Testis (tissue), 5 donors: ENCODE measurements at places on chromosomes 7 and 10.
A peak's percentile ranks its signal among the peaks of the same experiment; 100 is the strongest.

- no peaks in the 10 kb centered on the region for H3K36me3 ChIP-seq
- no peak for DNase-seq
- no peaks in the 10 kb centered on the region for H3K27me3 ChIP-seq
- H3K4me1 ChIP-seq, result no peaks in the 10 kb centered on the region
Measured at GRCh38 chr7:80432166-80432565, 79.7 kb downstream of the GNAT3 start.

DNA sequence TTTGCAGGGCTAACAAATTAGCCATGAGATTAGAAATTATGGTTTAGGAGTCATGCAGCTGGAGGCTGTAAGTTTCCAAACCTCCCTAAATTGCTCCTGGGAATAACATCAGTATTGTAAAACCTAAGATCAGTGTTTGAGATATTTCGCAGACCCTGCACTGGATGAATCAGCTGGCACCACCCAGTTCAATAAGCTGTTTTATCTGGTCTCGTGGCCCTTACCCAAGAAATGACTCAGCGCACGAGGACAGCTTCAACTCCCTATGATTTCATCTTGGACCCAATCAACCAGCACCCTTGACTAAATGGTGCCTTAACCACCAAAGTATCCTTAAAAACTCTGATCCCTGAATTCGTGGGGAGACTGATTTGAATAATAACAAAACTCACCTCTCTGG, 482.0 kb upstream of the PCDH15 start:
- H3K4me1 ChIP-seq, result no peaks in the 10 kb centered on the region

DNA sequence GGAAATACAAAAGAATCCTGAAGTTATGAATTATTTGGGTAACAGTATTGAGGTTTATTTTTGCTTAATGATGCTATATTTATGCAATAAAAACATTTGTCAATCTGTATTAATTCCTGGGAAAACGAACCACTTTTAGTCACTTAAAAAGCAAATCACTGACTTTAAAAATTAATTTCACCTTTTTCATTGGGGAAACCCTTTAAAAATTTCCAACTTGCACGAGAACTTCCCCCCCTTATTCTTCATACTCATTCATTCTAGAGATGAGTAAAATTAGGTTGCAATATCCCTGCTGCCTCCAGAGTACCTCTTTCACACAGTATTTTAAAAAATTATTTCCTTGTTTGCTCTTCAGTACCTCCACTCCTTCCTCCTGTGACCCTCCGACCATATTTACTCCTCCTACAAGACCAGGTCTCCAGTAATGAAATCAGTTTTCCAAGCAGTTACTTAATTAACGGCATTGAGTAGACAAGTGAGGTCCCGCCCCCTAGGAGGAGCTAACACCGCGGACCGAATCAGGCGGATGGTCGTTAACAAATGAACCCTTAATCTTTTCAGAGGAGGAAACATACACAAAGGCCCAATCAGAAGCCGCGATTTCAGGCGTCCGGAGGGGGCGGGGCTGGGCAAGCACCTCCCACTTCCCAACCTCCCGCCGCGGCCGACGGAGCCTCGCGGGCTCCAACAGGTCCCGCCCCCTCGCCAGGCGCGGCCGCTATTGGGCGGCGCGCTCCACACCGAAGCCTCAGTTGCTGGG, 465 bp upstream of the TRIM24 start:
- DNase-seq, result peak; percentile 99
- H3K27me3 ChIP-seq, result no peaks in the 10 kb centered on the region
- peaks cover 3% of the 10 kb centered on the region for H3K4me1 ChIP-seq
- H3K27ac ChIP-seq, result no peak overlapping the region
- H3K36me3 ChIP-seq, result no peaks in the 10 kb centered on the region
- H3K4me3 ChIP-seq, result peak overlapping the region; percentile 16

- no peak for DNase-seq
- no peaks in the 10 kb centered on the region for H3K27me3 ChIP-seq
- H3K27ac ChIP-seq, result no peak overlapping the region
- no peak overlapping the region for H3K4me3 ChIP-seq
- no peaks in the 10 kb centered on the region for H3K4me1 ChIP-seq
- H3K36me3 ChIP-seq, result no peaks in the 10 kb centered on the region
Measured at GRCh38 chr7:78055599-78055998, 257.0 kb downstream of the PHTF2 start.

DNA sequence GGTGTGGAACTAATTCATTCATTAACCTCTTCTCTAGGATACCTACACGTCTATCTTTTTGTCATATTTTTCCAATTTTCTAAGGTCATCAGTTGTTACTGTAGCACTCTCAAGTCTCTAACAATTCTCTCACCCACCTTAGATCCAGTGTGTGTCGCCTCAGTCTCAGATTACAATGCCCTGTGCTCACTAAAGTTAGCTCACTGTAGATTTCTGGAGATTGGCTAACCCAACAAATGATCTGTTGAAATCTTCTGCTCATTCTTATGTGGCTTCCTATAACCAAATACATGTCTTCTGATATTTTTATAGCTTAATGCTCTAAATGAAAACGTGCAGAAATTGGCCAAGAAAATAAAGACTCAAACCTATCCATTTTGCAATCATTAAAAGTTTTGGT, 142.6 kb downstream of the SLC25A13 start:
- H3K27ac ChIP-seq, result no peak overlapping the region
- H3K4me1 ChIP-seq, result no peaks in the 10 kb centered on the region
- DNase-seq, result no peak

- no peaks in the 10 kb centered on the region for H3K27me3 ChIP-seq
- H3K27ac ChIP-seq, result no peak overlapping the region
- no peak for DNase-seq
- peaks cover 6% of the 10 kb centered on the region for H3K4me1 ChIP-seq
- H3K36me3 ChIP-seq, result no peaks in the 10 kb centered on the region
- no peak overlapping the region for H3K4me3 ChIP-seq
Measured at GRCh38 chr7:134462337-134462925, 3.5 kb upstream of the AKR1B1 start.

DNA sequence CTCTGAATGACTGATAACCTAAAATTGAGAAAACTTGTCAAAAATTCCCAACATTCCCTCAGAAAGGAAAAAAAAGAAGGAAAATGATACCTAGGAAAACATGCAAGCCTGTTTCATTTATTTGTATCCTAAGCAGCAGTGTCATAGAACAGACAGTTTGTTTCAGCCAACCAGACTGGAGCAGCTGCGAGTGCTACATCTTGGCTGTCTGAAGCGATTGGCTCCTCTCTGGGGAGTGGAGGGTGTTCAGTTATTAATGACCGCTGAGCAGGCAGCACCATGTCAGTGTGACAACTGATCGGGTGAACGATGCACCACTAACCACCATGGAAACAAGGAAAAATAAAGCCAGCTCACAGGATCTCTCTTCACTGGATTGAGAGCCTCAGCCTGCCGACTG, at the start of gene LRRN3:
Gene LRRN3 (plus strand): TSS at position 282 of the 400 bp plus-strand sequence. CDS start 31,646 bp downstream, outside the sequence.
- DNase-seq, result peak; percentile 91
- peak within 1 kb of the TSS; percentile 75 for H3K27ac ChIP-seq
- peak within 1 kb of the TSS; percentile 47 for H3K4me3 ChIP-seq
- no peaks in the 10 kb centered on the region for H3K36me3 ChIP-seq
- no peaks in the 10 kb centered on the region for H3K4me1 ChIP-seq
- no peaks in the 10 kb centered on the region for H3K27me3 ChIP-seq

- H3K27me3 ChIP-seq, result no peaks in the 10 kb centered on the region
- H3K4me3 ChIP-seq, result no peak overlapping the region
- H3K36me3 ChIP-seq, result no peaks in the 10 kb centered on the region
- H3K4me1 ChIP-seq, result no peaks in the 10 kb centered on the region
Measured at GRCh38 chr10:130354976-130355795, 219.0 kb downstream of the GLRX3 start.

GRCh38 chr7:8221567-8221966, 40.4 kb downstream of the ICA1 start:
- no peaks in the 10 kb centered on the region for H3K4me1 ChIP-seq
- no peak for DNase-seq
- H3K4me3 ChIP-seq, result no peak overlapping the region
- no peaks in the 10 kb centered on the region for H3K27me3 ChIP-seq

- DNase-seq, result no peak
- H3K4me3 ChIP-seq, result no peak overlapping the region
- no peaks in the 10 kb centered on the region for H3K27me3 ChIP-seq
- peak overlapping the region; percentile 93 for H3K27ac ChIP-seq
Measured at GRCh38 chr10:132417957-132418441, 21.0 kb downstream of the PWWP2B start.

- H3K36me3 ChIP-seq, result no peaks in the 10 kb centered on the region
- no peaks in the 10 kb centered on the region for H3K27me3 ChIP-seq
- DNase-seq, result no peak
- no peaks in the 10 kb centered on the region for H3K4me1 ChIP-seq
Measured at GRCh38 chr10:93352638-93353383, 129.3 kb downstream of the MYOF start.

DNA sequence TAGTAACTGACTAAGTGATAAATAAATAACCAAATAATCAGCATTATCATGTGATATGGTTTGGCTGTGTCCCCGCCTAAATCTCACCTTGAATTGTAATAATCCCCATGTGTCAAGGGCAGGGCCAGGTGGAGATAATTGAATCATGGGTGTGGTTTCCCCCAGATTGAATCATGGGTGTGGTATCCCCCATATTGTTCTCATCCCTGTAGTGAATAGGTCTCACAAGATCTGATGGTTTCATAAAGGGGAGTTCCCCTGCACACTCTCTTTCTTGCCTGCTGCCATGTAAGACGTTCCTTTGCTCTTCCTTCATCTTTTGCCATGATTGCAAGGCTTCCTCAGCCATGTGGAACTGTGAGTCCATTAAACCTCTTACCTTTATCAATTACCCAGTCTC, 72.1 kb upstream of the NRP1 start:
- DNase-seq, result no peak
- no peak overlapping the region for H3K4me3 ChIP-seq
- no peaks in the 10 kb centered on the region for H3K4me1 ChIP-seq
- H3K27me3 ChIP-seq, result no peaks in the 10 kb centered on the region
- no peak overlapping the region for H3K27ac ChIP-seq

DNA sequence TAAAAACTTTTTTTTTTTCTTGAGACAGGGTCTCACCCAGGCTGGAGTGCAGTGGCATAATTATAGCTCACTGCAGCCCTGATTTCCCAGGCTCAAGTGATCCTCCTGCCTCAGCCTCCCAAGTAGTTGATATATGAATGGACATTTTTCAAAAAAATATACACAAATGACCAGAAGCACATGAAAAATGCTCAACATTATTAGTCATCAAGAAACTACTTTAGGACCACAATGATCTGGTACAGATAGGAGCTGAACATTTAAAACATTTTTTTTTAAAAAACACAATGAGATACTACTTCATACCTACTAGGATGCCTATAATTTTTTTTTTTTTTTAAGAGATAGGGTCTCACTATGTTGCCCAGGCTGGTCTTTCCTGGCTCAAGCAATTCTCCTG, 21.7 kb downstream of the SCD start:
- no peak overlapping the region for H3K27ac ChIP-seq
- no peak overlapping the region for H3K4me3 ChIP-seq
- DNase-seq, result no peak

DNA sequence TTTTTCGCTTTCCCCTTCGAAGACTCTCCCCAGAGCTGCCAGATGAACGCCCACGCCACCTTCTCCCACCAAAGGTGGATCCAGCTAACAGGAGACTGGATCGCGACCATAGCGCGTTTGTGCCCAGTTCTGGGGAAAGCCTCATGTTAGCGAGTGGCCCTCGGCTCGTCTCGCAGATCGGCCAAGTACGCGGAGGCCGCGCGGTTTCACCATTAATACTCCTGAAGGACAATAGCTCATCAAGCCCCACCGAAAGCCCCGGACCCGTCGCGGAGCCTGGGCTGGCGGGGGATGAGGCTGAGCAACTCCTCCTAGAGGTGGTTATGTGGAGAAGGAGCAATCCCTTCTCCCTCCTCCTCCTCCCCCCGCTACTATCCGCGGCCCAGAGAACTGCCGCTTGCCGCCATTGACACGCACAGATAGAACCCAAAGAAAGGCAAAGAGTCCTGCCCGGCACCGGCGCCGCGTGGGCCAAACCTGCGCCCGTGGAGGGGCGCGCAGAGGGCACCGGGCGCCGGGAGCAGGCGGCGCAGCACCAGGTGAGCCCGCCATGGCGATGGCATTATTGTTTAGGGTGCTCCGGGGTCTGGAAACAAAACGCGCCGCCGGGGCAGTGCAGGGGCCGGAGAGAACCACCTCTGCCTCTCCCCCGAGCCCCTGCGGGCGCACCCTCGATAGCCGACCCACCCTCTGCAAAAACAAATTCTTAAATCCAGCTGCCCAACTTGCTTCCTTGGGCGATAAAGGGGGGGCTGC, at the start of gene MACROH2A2:
Gene MACROH2A2 (plus strand): TSS at position 385 of the 756 bp plus-strand sequence. CDS start 22,813 bp downstream, outside the sequence.
- no peaks in the 10 kb centered on the region for H3K36me3 ChIP-seq
- H3K27ac ChIP-seq, result peak within 1 kb of the TSS; percentile 77
- DNase-seq, result peak; percentile 83
- H3K27me3 ChIP-seq, result no peaks in the 10 kb centered on the region
- peak within 1 kb of the TSS; percentile 75 for H3K4me3 ChIP-seq

GRCh38 chr10:124008681-124009080, 84.7 kb downstream of the CHST15 start:
- no peak for DNase-seq
- H3K4me1 ChIP-seq, result peaks cover 10% of the 10 kb centered on the region
- H3K4me3 ChIP-seq, result no peak overlapping the region
- no peaks in the 10 kb centered on the region for H3K27me3 ChIP-seq

DNA sequence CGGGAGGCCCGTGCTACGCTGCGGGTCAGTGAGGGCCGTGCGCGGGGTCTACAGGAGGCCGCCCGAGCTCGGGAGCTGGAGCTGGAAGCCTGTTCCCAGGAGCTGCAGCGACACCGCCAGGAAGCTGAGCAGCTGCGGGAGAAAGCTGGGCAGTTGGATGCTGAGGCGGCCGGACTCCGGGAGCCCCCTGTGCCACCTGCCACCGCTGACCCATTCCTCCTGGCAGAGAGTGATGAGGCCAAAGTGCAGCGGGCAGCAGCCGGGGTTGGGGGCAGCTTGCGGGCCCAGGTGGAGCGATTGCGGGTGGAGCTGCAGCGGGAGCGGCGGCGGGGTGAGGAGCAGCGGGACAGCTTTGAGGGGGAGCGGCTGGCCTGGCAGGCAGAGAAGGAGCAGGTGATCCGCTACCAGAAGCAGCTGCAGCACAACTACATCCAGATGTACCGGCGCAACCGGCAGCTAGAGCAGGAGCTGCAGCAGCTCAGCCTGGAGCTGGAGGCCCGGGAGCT, 7.0 kb downstream of the LZTS2 start:
- H3K4me1 ChIP-seq, result peaks cover 28% of the 10 kb centered on the region
- no peak overlapping the region for H3K4me3 ChIP-seq
- H3K27me3 ChIP-seq, result no peaks in the 10 kb centered on the region

GRCh38 chr10:30396293-30396692, 37.7 kb upstream of the MAP3K8 start:
- DNase-seq, result no peak
- H3K27me3 ChIP-seq, result no peaks in the 10 kb centered on the region
- no peaks in the 10 kb centered on the region for H3K4me1 ChIP-seq
